Myometrial cell (primary cell): ENCODE measurements at places on chromosomes 11 and 22. TPM values are rescaled to one million over a fixed set of nuclear protein-coding genes. Genes with fewer than 3 reads are reported as not detected.

SHISA8 gene
- not detected in 2 replicates for total RNA-seq

ADORA2A gene
- total RNA-seq, result 0.18 TPM in 1 of 2 replicates, not detected in the other

KCNE3 gene
- total RNA-seq, result 0.86 and 0.89 TPM in 2 replicates

MS4A1 gene
- not detected in 2 replicates for total RNA-seq

DGCR6 gene
- 9.0 TPM in 1 of 2 replicates, not detected in the other for total RNA-seq

MAJIN gene
- total RNA-seq, result not detected in 2 replicates

OR52I1 gene
- not detected in 2 replicates for total RNA-seq

USP35 gene
- total RNA-seq, result 7.8 and 12.7 TPM in 2 replicates

PRR33 gene
- total RNA-seq, result not detected in 2 replicates

SYT8 gene
- not detected in 2 replicates for total RNA-seq

SLC25A45 gene
- under 0.01 and 1.1 TPM in 2 replicates for total RNA-seq

C11orf68 gene
- total RNA-seq, result 13.5 and 24.5 TPM in 2 replicates

CAPN5 gene
- 22.5 and 31.7 TPM in 2 replicates for total RNA-seq

TYR gene
- not detected in 2 replicates for total RNA-seq

OR2D3 gene
- not detected in 2 replicates for total RNA-seq

MS4A8 gene
- not detected in 2 replicates for total RNA-seq

C11orf97 gene
- not detected in 2 replicates for total RNA-seq

SHISAL1 gene
- total RNA-seq, result 0.71 and 0.86 TPM in 2 replicates

OR56A3 gene
- not detected in 2 replicates for total RNA-seq

C11orf71 gene
- total RNA-seq, result 3.2 and 5.7 TPM in 2 replicates

DDI1 gene
- not detected in 2 replicates for total RNA-seq

NLRP6 gene
- total RNA-seq, result not detected in 2 replicates

SCT gene
- total RNA-seq, result not detected in 2 replicates

RASD2 gene
- total RNA-seq, result under 0.01 TPM in 1 of 2 replicates, not detected in the other

UBQLNL gene
- not detected in 2 replicates for total RNA-seq

RPS3 gene
- total RNA-seq, result 2,208 and 2,256 TPM in 2 replicates

MACROD1 gene
- total RNA-seq, result 9.5 and 11.9 TPM in 2 replicates

LUZP2 gene
- not detected in 2 replicates for total RNA-seq

PI4KA gene
- total RNA-seq, result 47.1 and 61.1 TPM in 2 replicates

PATE2 gene
- not detected in 2 replicates for total RNA-seq

TIMM10 gene
- 41.5 and 43.8 TPM in 2 replicates for total RNA-seq

PANX2 gene
- total RNA-seq, result under 0.01 and 1.1 TPM in 2 replicates

QSER1 gene
- total RNA-seq, result 6.6 and 14.4 TPM in 2 replicates

KRTAP5-9 gene
- total RNA-seq, result not detected in 2 replicates

CBLIF gene
- total RNA-seq, result not detected in 2 replicates

OVCH2 gene
- not detected in 2 replicates for total RNA-seq

SMCO4 gene
- total RNA-seq, result 2.9 and 9.7 TPM in 2 replicates

DEFB131B gene
- total RNA-seq, result not detected in 2 replicates

SAA4 gene
- not detected in 2 replicates for total RNA-seq

EFCAB6 gene
- total RNA-seq, result 1.7 and 1.9 TPM in 2 replicates

CDKN1C gene
- total RNA-seq, result 40.8 and 43.8 TPM in 2 replicates

MRPL17 gene
- 89.4 and 114 TPM in 2 replicates for total RNA-seq

TTC28 gene
- 7.8 and 14.9 TPM in 2 replicates for total RNA-seq

POTEH gene
- not detected in 2 replicates for total RNA-seq

MPZL2 gene
- not detected in 2 replicates for total RNA-seq

SLC22A6 gene
- total RNA-seq, result not detected in 2 replicates
